Cerebellar nuclear complex (tissue), 1 donor: ENCODE measurements at places on chromosomes 4 and X.

DNA sequence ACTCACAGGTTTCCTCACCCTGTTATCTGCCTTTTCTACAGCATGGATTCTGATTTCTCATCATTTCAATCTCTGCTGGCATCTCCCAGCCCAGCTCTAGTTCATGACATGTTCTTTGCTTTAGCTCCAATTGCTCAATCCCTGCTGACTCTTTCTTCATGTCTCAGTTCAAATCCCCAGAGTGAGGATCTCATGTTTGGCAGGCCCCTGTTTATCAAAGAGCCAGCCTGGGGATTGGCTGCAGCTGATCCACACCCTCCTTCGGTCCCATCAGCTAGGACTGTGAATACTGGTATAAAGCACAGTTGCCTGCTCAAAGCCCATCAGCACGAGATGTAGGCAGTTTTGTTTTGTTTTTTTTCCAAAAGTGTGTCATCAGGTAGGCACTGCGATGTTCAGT is 14.4 kb upstream of the CC2D2A start:
- no peak for DNase-seq

GRCh38 chrX:95884186-95884585 is 800.5 kb upstream of the DIAPH2 start:
- DNase-seq, result no peak

- DNase-seq, result no peak
Measured at GRCh38 chr4:10587697-10588096, 96.9 kb downstream of the CLNK start.

DNA sequence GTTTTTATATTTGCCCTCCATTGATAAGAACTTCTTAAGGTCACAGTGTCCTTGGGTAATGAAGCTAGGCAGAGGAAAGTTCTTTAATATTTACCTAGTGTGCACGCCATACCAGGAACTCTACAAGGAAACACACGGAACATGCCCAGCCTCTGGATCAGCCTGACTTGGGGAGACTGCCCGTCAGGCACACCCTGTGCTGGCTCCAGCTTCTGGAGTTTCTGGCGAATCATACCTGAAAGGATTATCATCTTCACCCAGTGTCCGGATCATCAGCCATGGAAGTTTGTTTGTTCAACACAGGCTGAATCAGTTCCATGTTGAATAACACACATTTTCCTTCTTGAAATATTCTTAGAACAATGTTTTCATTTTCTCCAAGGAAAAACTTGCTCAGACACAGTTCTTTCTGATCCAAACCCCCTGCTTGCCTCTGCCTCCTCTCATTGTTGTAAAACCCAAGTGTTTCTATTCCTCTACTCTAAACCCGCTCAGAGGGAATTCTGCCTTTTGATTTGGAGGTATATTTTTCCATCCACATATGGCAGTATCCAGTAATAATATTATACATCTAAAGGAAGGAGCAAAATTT is 176.7 kb downstream of the SHROOM3 start:
- DNase-seq, result no peak

DNA sequence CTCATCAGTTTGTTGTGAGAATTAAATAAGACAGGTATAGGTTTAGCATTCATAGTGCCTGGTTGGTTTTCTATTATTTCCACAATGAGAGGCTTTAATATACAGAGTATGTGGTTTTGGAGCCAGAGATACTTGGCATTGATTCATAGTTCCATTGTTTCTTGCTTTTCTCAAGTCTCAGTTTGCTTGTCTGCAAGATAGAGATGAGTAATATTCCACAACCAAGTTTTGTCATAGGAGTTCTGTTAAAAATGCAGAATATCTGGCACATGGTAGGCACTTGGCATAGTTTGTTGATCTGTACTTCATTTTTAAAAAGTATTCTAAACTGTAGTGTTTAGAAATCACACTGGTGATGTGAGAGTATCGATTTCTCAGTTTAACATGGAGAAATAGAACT is 37.5 kb upstream of the EDA2R start:
- DNase-seq, result no peak
